ENCODE measurements at places on chromosomes 6 and 20. TPM values are rescaled to one million over a fixed set of nuclear protein-coding genes. Genes with fewer than 3 reads are reported as not detected.

DNA sequence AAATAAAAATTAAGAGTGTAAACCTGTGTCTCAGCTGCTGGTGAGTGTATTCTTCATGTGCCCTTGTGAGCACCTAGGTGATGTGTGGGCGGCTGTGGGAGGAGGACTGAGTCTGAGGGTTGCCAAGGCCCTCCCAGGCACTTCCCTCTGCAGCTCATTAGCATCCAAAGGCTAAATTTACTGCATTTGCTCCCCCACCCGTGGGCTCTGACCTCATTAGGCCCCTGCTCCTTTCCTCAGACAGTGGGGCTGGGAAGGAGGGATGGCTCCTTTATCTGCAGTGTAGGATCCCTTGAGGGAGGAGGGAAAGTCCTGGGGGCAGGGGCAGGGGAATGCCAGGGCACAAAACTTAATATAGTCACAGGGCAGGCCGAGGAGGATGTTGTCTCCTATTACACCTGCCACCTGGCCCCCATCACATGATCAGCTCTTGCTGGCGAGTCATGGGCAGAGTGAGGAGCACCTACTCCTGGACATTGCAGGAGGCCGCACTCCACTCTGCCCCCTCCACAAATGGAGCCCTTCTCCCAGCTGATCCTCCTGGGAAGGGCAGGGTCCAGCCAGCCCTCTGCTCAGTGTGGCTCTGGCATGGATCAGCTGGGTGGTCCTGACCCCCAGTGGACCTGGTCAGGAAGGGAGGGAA is 133.2 kb downstream of the MRPL14 start:
- no peak for DNase-seq

LIN28B gene
- polyA plus RNA-seq = 0.39 TPM

DNA sequence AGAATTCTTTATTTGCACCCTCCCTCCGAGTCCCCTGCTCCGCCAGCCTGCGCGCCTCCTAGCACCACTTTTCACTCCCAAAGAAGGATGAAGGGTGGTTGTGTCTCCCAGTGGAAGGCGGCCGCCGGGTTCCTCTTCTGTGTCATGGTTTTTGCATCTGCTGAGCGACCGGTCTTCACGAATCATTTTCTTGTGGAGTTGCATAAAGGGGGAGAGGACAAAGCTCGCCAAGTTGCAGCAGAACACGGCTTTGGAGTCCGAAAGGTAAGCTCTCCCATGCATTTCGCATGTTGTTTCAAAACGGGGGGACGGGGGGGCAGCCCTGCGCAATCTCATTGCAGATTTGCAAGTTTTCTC is 357 bp downstream of the PCSK2 start:
- no peak for DNase-seq

- no peak for DNase-seq
These were observed 77.2 kb downstream of the TMEM242 start for GRCh38 chr6:157246048-157246630.

- DNase-seq = no peak
These were observed 120.9 kb upstream of the IRAK1BP1 start for GRCh38 chr6:78746457-78746856.

GRCh38 chr6:103405321-103405720 is 1454.4 kb downstream of the HACE1 start:
- DNase-seq = no peak

- no peak for DNase-seq
These were observed 4.3 kb downstream of the UBE2V1 start for GRCh38 chr20:50108556-50109235.

GRCh38 chr6:88670369-88670768 is 293.0 kb downstream of the RNGTT start:
- no peak for DNase-seq

GRCh38 chr6:3879194-3879952 is 30.2 kb downstream of the FAM50B start:
- no peak for DNase-seq

DNA sequence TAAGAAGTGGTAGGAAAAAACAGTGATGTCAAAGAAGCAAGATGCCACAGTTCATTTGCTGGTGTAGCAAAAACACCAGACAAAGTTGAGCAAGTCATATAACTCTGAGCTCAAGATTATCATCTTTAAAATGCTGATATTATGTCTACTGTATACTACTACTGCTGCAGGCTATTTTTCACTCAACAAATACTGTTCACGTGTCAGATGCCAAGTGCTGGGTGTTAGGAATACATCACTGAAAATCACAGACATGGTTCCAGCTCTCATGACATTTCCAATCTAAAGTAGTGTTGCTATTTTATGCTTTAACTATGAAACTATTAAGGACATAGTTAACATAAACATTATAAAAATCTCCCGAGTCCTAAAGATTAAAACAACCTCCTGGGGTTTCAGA is 163.0 kb downstream of the NKAIN2 start:
- DNase-seq = no peak

DNA sequence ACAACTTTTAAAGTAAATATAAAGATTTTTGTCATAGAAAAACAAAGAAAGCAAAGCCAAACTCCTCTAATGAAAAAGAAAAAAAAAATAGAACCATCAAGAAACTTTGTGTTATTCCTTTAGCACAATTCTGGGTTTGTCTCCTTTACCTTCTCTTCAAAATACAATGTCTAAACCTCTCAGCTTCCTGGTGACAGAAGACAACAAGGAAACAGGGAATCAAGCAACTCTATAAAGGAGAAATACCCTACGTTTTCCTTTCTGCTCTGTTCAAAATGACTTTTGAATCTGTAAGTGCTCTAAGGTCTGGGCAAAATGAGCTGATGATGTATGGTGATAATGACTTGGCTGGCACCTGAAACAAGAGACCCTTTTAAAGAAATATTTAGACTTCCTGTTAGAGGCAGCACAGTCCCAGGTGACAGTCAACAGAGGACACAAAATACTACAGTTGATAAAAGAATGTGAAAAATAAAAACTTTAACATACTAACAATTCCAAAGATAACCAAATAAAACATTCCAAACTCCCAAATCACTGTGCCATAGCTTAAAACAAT is 101.4 kb downstream of the PRDM1 start:
- no peak for DNase-seq

DNA sequence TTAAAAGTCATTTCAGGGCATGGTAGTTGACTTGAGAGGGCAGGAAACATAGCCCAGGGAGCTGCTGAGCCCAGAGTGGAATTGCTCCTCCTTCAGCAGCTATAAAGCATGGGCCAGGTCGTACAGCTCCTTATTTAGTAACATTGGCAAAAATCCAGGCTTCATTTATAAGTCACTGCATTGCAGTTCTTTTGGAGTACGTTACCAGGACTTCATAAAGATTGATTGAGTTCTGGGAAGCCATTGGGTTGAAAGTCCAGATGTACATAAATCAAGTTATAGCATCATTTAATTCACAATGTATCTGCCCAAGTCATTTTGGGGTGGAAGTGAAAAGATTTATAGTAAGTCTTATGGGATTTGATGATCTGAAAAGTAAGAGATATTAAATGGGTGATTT is 53.0 kb upstream of the ANKEF1 start:
- no peak for DNase-seq

DNA sequence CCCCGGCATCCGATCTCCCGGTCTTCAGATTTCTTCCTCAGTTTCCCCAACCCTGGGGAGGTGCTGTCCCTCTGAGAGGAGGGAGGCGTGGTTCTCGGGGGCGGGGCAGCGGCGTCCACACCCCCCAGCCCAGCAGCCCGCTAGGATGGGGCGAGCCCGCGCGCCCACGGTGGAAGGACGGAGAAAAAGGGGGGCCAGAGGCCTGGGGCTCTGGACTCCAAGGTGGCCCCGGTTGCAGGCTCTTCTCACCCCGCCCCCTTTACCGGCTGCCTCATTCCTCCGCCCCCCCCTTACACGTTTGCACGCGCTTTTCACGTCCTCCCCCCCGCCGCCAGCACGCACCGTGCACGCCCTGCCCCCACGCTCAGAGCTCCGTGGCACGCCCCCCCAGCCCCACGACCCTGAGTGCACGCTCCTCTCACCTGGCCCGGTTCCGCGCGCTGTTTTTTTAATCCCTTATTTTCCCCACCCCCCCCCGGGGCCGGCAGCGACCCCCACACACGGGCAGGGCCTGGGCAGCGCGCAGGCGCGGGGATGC is 402 bp downstream of the ZBTB12 start:
- no peak for DNase-seq

TGIF2 gene
- 60.7 TPM for polyA plus RNA-seq

GRCh38 chr20:10504994-10505730 is 70.1 kb downstream of the SLX4IP start:
- no peak for DNase-seq

DNA sequence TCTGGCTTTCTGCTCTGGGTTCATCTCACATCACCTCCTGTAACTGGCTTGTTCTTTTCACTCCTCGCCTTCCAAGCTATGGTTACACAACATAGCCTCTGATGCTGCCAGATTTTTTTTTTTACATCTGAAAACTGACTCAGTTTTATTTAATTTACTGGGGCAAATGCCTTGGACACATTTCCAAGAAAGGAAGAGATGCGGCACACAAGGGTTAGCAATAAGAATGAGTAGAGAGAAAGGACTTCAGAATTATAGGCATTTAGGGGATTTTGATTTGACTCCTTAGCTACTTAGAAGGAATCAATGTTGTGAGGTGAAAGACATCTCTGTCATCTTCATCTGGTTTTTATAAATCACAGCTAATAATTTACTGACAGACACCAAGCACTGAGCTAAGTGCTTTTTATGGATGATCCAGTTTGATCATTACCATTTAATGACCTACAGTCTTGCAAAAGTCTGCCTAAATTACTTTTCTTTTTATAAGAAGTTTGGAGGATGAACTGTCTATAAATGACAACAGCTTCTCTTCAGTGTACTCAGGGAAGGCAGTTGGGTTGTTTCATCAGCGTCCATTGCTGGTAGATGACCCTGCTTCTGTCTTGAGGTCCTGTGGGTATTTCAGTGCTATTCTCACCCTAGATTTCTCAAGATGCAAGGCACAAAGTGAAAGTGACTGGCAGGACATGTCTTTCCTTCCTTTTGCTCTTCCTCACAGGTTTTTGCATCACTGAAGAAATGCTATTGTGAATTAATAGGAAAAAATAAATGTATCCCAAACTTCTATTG is 31.1 kb downstream of the LAMA4 start:
- no peak for DNase-seq

Data from renal cortex interstitium (tissue), 15 donors.